Stimulated activated CD4-positive, alpha-beta T cell treated with anti-CD3 and anti-CD28 coated beads, Interleukin-12 subunit alpha, Interleukin-12 subunit beta, amount 100 ng/mL, for 24 hours (primary cell): ENCODE measurements at places on chromosomes 7 and 10.

GRCh38 chr7:155299535-155300202 is 2.0 kb downstream of the INSIG1 start:
- DNase-seq: no peak

GRCh38 chr10:119669975-119670640 is 18.9 kb downstream of the BAG3 start:
- DNase-seq: no peak

GRCh38 chr7:48250441-48250951 is 79.2 kb downstream of the ABCA13 start:
- no peak for DNase-seq

DNA sequence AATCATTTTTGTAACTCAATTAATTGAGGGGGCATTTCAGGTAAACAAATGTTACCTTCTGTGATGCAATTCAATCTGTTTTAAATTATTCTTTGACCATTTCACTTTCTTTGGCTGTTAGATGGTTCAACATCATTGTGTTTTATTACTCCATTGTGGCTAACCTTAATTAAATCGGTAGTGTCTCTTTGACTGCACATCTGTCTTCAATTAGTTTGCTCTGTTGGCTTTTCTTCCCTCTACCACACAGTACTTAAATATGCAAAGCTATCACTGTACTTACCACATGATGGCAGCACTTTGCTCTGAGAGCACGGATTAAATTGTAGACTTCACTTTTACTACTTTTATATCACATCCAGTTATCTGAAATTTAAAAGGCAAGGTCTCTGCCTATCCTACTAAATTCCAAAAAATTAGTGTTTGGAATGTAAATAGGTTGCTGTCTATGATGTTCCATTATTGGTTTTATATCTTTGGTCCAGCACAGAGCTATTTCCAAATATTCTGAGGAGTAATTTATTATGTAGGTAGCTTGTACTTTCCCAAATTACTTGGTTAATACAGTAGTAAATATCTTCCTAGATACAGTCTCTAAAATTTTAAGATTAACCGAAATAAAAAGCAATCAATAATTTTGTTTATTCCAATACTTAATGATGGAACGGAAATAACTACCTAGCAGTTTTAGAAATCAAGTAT is 352.0 kb downstream of the PCLO start:
- no peak for DNase-seq

- DNase-seq: no peak
Observed at GRCh38 chr10:130929422-130930325, 381.8 kb downstream of the TCERG1L start.

DNA sequence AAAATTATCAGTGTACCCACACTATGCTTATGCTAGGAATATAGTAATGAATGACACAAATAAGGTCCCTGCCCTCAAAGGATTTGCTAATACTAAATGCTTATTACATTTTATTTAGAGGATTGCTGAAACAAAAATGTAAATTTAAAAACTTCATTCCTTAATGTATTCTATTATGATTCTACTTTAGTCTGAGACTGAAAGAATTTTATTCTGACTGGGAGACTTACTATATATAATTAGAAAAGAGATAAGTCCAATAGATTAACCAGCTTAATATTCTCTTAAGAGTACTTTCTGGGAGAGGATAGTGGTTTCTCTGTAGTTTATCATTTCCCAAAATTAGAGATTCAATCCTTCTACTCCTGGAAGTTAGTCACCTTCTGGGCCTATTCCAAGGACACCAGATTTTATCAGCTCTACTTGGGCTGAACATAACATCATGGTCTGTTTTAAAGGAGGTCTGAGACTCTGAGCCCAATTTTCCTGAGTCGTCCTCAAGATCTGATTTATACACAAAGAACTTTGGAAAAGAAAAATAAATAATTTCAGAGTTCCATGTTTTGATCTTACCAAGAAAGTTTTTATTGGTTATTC is 41.1 kb downstream of the ASZ1 start:
- no peak for DNase-seq

DNA sequence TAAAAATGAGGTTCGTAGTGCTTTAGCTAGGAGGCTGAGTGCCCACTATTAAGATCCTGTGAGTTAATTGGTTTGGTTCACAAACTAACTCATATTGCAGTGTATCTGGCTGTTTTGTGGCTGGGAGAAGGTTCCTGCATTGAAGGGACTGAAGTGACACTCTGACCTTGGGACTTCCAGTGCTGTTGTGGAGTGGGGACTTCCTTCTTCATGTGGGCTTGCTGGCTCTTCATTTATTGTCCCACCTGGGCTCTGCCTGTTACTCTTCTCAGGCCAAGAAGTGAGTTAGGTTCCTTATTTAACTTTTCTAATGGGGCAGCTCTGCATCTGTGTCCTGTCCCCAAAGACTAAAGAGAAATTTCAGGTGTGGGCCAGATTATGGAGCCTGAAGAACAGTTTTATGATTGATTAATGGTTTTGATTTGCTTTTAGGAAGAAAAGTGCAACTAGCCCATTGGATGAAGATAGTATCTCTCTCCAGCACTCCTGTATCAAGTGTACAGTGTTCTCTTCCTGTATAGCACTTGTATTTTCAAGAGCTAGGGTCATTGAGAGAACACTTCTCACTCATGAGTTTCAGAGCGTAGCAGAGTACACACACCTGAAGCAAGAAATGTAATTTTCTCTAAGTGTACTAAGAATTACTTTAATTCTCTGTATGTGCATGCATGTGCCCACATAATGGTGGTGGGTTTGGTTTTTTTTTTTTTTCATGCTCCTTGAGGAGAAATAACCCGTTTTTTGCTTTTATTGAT is 54.8 kb downstream of the AUTS2 start:
- DNase-seq: no peak

DNA sequence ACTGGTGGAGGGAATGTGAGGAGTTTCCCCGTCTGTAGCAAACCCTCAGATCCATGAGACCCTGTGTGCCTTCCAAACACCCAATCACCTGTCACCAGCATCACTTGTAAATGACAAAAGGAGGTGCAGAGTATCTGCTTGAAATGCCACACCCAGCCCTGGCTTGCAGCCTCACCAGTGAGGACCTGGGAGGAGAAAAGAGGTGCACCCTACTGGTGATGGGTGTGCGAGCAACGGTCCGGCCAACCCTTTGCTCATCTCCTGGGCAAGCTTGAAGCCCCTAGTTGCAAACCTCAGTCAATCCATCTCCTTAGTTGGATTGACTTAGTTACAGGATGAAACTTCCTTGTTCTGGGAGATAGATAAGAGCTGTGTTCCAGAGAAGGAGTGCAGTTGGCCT is 62.4 kb upstream of the WAPL start:
- no peak for DNase-seq

GRCh38 chr7:15433151-15433550 is 128.7 kb downstream of the AGMO start:
- DNase-seq: no peak

DNA sequence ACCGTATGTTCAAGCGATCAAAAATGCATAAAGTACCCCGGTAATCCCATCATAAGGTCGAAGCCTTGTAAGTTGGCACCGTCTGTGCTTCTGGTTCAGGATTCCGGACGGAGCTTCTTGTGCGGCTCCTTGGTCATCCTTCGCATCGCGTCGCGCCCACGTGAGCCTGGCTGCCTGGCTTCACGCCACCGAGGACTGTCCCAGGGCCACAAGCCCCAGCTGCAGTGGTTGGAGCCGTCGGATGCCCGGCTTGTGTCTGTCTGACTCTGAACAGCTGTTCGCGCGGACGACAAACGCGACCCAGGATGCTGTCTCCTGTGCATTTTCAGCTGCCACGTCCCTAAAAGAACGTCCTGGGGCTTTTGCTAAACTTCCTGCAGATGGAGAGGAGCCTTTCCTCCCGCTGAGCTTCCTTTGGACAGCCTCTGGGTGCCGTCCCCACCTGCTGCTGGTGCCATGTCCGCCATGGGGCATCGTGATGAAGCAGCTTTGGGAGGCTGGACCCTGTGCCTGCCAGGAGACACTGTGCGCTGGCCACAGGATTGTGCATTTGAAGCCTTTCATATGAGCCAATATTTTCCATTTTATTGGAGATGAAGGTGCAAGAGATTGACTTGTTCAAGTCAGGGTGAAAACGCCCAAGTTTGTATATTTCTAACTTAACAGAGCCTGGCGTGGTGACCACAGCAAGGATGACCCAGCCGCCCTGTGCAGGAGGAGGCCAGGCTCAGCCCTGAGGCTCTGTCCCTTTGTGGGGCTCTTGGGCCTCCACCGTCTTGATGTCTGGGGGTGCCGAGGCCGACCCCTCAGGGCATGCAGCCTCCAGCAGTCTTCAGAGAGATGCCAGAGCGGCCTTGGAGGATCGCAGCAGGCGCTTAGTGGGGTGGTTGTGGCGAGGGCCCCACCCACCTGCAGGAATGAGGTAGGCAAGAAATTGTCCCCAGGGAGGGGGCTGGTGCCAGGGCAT is 6.7 kb upstream of the JAKMIP3 start:
- no peak for DNase-seq

GRCh38 chr7:11458736-11459483 is 373.1 kb downstream of the THSD7A start:
- DNase-seq: no peak

- DNase-seq: peak; percentile 35
Observed at GRCh38 chr7:149624006-149624405, 126.4 kb upstream of the ZNF746 start.

DNA sequence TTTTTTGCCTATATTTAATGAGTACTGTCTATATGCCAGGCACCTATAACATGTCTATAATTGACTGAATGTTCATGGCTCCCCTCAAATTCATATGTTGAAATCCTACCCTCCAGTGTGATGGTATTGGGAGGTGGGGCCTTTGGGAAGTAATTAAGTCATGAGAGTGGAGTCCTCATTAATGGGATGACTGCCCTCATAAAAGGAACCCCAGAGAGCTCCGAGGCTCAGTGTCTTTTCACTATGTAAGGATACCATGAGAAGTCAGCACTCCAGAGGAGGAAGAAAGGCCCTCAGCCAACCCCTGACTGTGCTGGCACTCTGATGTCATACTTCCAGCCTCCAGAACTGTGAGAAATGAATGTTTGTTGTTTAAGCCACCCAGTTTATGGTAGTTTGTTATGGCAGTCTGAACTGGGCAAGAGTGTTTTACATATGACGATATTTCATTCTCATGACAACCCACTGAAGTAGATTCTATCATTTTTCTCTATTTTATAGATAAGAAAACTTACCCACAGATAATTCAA is 61.1 kb upstream of the PCGF5 start:
- DNase-seq: no peak

DNA sequence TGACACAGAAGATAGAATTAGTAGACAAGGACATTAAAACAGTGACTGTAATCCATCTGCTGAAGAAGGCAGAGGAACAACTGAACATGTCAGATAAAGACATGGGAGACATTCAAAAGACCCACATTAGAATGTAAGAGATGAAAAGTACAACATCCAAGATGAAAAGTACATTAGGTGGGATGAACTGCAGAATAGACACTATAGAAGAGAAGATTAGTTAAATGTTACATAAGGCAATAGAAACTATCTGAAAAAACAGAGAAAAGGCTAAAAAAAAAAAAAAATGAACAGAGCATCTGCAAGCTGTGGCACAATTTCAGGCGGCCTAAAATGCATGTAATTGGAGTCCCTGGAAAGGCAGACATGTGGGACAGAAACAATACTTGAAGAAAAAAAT is 21.6 kb downstream of the NUB1 start:
- DNase-seq: no peak

DNA sequence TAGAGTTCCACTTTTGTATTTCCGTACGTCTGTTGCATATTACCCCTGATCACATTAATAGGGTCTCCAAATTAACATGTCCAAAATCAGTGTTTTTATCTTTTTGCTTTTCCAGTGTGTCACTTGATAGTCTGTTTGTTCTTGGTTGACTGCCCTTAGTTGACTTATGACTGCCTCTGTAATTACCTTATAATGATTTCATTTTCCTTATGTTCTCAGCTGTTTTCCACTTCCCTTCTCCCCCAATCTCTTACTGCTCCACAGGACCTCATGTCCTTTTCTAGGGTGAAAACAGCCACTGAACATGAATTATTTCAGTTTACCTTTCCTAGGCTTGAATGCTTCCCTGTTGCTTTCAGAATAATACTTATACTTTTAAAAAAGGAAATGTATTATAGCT is 54.7 kb downstream of the MAPK8 start:
- DNase-seq: no peak

- no peak for DNase-seq
Observed at GRCh38 chr10:67079126-67079525, 153.3 kb downstream of the LRRTM3 start.

GRCh38 chr10:119441151-119441821 is 101.2 kb downstream of the RGS10 start:
- DNase-seq: no peak

- DNase-seq: no peak
Observed at GRCh38 chr7:38311329-38311937, 38.0 kb upstream of the TARP start.

DNA sequence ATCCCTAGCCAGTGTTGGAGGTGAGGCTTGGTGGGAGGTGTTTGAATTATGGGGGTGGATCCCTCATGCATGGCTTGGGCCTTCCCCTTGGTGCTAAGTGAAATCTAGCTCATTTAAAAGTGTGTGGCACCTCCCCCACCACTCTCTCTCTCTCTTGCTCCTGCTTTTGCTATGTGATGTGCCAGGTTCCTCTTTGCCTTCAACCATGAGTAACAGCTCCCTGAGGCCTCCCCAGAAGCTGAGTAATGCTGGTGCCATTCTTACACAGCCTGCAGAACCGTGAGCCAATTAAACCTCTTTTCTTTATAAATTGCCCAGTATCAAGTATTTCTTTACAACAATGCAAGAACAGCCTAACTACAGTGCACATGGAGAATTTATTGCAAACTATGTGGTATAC is 188.8 kb upstream of the POT1 start:
- DNase-seq: no peak

- no peak for DNase-seq
Observed at GRCh38 chr10:125169279-125169678, 8.9 kb upstream of the CTBP2 start.

DNA sequence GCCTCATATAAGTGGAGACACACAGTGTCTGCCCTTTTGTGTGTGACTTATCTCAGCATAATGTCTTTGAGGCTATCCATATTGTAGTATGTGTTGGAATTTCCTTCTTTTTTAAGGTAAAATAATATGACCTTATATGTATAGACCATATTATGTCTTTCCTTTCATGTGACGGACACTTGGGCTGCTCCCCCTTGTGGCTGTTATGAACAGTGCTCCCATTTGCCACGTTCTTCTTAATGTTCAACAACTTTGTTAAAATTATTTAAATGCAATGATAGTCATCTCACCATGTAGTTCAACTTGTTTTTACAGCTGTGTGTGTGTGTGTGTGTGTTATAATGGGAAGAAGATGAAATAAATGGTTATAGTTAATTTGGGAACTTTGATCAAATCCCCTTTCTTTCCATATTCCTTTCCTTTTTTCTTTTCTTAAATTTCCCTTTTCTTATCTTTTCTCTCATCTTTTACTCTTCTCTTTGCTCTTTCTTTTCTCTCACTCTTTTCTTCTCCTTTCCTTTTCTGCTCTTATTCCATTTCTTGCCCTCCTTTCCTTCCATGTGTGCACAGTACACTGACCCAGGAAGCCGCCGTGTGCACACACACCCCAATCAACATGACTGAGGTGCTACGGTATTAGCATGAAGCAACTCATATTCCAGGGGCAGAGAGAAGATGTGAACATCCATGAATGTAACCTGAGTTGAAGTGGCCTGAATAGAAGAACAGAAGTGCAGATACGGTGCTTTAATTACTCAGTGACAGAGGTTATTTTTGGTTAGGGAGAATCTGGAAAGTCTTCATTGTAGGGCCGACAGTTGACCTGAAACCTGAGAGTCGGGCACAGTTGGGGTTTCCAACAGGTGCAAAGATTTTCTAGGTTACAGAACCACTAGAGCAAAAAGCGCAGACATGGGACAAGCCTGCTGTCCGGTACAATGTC is 596.6 kb downstream of the SDK1 start:
- DNase-seq: peak; percentile 13
